MM.1S (cell line): ENCODE measurements at places on chromosomes 12 and 14.
A peak's percentile ranks its signal among the peaks of the same experiment; 100 is the strongest.

- no peak for DNase-seq
These were observed 356.6 kb downstream of the CEP128 start for GRCh38 chr14:80584744-80585505.

DNA sequence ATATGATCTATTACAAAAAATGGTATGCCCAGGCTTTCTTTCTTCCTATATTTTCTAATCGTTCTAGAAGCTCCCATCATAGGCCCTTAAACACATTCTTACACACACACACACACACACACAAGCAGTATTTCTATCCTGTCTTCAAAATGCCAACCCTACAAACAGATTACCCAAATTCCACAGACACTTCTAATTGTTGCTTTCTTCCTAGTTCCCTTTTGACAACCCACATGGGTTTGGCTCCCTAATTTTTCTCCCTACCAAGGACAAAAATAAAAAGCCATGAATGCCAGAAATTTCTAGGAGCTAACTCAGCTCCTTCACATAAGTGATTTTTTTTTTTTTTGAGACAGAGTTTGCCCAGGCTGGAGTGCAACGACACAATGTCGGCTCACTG lies 60.3 kb upstream of the NTF3 start:
- DNase-seq = no peak

DNA sequence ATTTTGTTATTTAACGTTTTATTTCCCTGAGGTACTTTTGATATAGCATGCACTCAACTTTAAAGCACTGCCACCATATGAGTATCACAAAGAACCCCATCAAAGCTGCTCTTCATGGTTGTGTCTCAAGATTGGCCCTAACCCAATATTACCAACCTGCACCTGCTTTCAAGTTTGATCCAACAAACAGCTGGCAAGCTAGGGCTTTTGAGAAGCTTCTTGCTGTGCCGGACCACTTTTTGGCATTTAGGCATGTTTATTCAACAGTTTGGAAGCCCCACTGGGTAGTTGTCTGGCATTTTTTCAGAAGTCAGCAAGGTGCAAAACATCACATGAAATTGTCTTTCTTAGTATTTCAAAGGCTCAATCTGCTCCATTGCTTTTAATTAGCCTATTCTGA lies 137.2 kb upstream of the PLEKHA5 start:
- no peak for DNase-seq

DNA sequence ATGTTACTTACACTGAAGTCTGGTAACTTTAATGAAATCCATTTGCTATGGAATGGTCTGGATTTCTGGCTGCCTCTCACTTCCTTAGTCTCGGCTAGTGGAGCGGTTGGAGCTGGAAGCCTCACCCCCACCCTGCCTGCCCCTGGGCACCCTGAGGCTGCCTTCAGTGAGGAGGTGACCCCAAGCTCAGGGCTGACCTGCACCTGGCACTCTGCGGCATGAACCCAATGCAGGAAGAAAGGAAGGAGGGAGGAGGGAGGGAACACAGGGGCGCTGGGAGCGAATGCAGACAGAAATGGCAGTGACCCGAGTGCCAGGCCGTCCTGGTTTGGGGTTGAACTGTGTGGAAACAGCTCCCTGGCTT lies 353.1 kb downstream of the TMEM121 start:
- DNase-seq = no peak

DNA sequence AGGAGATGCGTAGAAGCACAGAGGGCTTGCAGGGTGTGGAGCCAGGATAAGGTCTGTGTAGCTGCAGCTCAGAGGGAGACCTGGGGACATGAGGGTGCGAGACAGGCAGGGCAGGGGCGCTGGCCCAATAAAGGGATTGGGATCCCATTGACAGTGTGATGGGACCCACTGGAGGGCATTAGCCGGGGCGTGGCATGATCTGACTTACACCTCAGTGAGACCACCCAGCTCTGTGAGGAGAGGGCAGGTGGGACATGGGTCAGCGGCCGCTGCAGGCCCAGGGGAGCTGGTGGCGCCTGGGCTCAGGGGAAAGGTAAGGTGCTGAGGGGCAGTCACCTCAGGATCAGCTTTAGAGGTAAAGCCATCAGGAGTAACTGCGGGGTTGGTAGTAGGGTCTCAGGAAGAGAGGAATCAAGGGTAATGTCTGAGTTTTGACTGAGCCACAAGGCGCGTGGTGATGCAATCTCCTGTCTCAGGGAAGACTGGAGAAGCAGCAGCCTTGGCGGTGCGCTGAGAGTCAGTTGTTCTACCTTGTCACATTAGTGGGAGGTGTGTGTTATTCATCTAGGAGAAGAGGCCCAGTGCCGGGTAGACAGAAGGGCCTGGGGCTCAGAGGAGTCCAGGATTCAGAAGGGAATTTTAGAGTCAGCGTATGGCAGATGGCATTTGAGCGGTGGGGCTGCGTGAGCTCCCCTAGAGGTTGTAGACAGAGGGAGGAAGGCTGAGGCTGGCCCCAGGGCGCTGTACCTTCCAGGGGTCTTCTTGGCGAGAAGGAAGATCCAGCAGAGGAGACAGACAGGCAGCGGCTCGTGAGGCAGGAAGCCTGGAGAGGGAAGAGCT lies 30.8 kb upstream of the BDKRB2 start:
- no peak for DNase-seq

DNA sequence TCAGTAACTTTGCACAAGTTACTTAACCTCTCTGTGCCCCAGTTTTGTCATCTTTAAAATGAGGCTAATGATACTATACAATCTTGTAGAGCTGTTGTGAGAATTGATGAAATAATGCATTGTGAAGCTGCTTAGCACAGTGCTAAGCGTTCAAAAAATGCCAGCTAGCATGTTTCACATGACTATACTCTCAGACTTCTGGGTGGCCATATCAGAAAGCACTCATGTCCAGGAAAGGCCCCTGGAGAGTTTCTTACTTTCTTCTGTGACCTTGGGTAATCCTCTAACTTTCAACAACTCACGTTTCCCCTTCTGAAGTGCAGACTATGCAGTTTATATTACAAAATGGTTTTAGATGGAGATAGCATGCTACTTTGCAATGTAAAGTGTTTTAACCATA lies 68.1 kb downstream of the TPH2 start:
- peak; percentile 57 for DNase-seq

GRCh38 chr14:103629503-103630121 lies 601 bp downstream of the KLC1 start:
- DNase-seq = peak; percentile 6

GRCh38 chr12:110248096-110248447 lies 33.0 kb upstream of the ATP2A2 start:
- DNase-seq = no peak

DNA sequence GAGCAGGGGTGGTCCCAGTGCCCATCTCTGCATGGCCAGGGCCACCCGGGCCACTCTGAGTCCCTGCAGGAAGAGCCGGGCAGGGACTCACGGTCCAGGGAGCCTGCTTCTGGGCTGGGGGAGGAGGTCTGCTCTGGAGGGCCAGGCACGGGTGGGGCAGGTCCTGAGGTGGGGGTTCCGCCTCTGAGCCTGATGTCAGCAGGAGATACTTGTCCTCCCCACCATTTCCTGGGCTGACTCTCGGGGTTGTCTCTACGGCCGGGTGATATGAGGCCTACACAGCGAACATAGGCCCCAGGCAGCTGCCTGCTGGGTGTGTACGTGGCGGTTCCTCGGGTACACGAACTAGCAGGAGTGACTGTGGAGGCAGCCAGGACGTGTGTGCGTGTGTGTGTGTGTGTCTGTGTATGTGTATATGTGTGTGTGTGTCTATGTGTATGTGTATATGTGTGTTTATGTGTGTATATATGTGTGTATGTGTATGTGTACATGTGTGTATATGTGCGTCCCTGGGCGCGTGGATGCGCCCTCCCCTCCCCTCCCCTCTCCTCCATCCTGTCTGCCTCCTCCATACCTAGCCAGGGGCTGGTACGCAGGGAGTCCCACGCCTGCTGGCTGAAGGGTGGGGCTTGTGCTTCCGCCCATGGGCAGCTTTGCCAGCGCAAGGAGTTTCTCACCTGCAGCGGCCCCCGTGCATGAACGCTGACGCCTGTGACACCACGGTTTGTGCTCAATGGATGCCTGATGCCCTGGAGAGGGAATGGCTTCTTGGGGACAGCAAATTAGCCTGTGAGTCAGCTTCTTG lies 30.4 kb upstream of the TRAF3 start:
- no peak for DNase-seq

DNA sequence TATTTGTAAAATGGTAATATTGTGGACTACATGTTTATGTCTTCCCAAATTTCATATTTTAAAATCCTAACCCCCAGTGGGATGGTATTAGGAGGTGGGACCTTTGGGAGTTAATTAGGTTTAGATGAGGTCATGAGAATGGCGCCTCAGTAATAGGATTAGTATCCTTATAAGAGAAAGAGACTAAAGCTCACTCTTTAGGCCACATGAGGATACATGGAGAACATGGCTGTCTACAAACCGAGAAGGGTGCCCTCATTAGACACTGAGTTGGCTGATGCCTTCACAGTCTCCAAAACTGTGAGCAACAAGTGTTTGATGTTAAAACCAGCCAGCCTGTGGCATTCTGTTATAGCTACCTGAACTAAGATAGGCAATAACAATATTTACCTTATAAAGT lies 58.3 kb upstream of the OTOGL start:
- DNase-seq = no peak

GRCh38 chr14:75539561-75540478 lies 17.6 kb downstream of the BATF start:
- DNase-seq = no peak

DNA sequence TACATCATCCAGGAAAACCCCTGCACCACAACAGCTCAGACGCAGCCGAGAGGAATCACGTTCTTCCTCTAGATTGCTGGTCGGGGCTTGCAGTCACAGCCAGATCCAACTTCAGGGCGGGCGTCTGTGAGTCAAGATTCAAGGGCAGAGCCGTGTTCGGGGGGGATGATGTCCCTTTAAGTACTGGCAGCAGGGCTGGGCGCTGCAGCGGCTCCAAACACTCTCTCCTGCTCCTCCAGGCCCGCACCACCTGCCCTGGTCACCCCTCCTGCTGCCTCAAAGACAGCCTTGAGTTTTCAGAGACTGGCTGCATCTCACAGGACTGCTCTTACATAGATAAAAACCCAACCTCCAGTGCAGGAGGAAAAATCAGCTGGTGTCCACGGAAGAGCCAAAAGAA lies 68.3 kb downstream of the KDM2B start:
- DNase-seq = no peak

- no peak for DNase-seq
These were observed 707.5 kb downstream of the GALC start for GRCh38 chr14:87285506-87285905.

DNA sequence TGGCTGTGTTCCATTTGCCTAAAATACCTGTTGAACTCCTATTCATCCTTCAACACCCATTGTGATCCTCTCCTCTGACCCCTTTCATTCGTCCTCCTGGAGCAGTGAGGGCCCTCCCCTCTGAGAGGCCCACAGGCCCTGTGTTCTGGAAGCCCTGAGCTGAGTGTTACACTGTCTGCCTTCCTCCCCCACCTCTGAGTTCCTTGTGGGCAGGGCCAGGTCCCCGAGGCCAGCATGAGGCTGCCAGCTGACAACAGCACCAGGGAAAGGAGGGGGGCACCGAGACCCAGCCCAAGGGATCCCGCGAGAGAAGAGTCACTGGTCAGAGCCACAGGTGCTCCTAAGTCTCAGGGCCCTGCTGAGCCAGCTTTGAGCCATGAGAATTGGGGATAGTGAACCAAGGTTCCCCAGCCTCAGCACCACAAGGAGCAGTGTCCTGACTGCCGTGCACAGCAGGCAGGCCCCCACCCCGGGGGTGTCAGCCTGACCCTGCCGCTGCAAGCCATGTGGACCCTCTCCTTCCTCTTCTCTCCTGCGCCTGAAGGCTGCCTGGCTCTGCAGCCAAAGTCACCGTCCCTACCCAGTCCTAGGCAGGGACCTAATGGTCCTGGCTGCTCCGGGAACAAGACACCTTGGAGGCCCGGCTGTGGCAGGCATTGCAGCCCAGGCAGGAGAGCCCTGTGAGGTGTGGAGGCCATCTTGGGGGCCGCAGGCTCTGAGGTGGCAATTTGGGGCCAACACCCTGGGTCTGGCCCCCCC lies 52.5 kb downstream of the BEGAIN start:
- no peak for DNase-seq

GRCh38 chr12:127179176-127179575 lies 1087.8 kb upstream of the TMEM132C start:
- no peak for DNase-seq

DNA sequence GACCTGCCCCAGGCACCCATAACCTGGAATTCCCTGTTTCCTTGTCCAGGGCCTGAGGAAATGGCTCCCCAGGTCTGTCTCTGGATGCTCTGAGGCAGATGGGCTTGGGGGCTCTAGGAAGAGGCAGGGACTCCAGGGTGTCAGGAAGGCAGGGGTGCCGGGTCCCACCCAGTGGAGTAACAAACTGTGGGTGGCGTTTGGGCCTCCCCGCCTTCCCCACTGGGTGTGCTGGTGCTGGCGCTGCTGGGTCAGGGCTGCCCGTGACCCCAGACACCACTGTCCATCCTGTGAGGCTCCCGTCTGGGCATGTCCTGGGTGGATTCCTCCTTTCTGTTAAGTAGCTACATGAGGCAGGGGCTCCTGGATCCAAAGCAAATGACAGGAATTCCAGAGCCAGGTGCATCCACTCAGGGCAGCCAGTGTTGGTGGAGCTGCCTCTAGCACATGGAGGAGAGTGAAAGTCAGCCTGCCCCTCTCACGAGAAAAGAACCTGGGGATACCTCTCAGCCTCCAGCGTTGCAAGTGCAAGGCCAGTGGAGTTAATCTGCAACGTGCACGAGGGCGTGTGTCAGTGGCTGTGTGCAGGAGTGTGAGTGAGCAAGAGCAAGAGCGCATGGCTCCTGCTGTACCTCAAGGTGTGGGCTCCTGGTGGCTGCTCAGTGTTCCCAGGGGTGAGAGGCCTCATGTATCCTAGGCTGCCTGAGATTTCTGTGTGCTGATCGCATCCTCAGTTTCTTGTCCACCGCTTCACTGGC lies 403.1 kb downstream of the TMEM121 start:
- DNase-seq = no peak
